ENCODE measurements at places on chromosomes 1 and 21.

DNA sequence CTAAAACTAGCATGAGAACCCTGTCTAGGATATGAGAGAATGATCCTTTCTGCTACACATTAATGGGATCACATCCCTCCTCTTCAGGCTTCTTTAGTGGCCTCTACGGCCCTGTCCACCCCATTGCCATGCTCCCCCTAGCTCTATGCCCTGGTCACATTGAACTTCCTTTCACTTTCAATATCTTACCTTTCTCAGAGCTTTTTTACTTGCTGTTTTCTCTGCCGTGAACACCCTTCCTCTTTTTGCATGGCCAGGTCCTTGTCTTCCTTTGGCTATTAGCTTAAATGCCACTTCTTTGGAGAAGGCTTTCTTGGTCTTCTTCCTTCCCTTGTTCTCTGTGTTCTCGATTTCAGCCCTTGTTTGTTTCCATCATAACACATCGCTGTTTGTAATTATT is 97.4 kb downstream of the GIPC2 start:
- DNase-seq = no peak

- no peak for DNase-seq
These were observed 54.3 kb upstream of the DIPK1A start for GRCh38 chr1:93015590-93015989.

DNA sequence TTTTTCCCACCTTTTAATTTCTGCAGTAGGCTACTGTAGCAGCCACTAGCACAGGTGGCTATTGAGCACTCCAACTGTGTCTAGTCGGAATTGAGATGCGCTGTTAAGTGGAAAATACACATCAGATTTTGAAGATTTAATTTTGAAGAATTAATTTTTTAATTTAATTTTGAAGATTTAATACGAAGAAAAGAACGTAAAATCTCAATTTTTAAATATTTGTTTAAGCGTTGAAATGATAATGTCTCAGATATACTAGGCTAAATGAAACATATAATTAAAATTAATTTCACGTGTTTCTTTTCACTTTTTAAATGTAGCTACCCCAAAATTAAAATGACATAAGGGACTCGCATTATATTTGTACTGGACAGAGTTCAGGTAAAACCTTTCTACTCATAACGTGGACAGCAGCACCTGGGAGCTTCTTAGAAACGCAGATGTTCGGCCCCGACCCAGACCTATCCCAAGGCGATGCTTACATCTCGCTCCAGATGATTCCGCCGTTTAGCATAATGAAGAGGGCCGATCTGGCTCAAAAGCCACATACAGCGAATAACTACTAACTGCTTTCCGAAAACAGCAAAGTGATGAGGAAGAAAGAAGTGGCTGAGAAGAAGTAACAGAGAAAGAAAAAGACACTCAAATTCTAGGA is 717 bp downstream of the CRYZL1 start:
- DNase-seq = no peak

DNA sequence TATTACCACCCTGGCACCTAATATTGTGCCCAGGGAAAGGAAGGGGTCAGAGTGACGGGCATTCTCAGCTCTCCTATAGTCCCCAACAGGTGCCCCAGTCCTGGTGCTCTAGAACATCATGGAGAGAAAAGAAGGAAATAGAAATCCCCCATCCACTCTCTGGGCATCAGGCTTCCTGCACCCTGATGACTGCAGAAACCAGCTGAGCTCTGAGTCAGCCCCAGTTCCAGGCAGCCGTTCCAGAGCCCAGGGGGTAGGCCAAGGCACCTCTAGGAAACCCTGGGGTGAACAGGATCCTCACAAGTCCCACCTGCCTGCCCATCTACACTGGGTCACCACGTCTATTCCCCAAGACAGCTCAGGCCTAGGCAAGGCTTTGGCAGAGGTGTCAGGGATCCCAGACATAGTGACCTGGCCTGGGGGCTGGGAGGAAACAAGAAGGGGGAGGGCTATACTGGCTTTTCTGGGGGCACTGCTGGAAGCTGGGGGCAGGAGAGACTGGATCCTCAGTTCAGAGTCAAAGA is 709 bp downstream of the NECTIN4 start:
- DNase-seq = no peak

GRCh38 chr21:35111321-35111930 is 62.3 kb upstream of the RUNX1 start:
- no peak for DNase-seq

- no peak for DNase-seq
These were observed 66.7 kb downstream of the SLC45A1 start for GRCh38 chr1:8384577-8384976.

DNA sequence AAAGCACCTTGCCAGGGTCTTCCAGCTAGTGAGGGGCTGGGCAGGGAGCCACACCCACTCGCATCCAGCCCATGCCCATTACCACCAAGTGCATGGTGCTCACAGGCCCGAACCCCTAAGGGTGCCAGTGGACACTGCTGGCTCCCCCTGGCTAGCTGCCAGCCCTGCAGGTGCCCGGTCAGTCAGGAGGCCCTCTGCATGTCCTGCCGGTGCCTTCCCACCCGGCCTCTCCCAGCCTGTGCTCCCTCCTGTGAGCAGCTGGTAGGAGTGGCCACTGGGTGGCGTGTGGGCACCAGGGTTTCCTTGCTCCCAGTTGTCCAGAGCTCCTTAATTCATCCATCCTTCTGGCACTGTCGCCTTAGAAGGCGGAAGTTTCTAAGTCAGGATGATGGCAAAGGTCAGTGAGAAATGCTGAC is 33.4 kb downstream of the QSOX1 start:
- DNase-seq = peak; percentile 15

- DNase-seq = no peak
These were observed 375.9 kb downstream of the DSCAM start for GRCh38 chr21:40471103-40471502.

DNA sequence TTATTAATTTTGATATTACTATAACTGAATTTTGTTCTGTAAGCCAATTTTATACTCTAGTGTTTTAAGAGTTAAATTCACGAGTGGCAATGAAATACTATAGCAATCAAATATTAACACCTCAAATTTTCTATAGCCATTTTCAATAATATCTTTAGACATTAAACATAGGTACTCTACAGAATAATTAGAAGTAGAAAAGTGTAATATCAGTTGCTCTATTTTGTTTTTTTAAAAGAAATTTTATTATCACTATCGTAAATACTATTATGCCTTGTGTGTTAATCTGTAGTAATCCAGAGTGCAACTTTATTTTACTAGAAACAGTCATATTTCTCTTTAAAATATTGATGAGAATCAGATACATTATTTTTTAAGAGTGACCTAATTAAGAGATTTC is 691.2 kb downstream of the USP25 start:
- DNase-seq = no peak

- no peak for DNase-seq
These were observed 24.3 kb upstream of the MTF1 start for GRCh38 chr1:37883671-37884070.

GRCh38 chr1:41417746-41418145 is 56.5 kb downstream of the FOXO6 start:
- no peak for DNase-seq

DNA sequence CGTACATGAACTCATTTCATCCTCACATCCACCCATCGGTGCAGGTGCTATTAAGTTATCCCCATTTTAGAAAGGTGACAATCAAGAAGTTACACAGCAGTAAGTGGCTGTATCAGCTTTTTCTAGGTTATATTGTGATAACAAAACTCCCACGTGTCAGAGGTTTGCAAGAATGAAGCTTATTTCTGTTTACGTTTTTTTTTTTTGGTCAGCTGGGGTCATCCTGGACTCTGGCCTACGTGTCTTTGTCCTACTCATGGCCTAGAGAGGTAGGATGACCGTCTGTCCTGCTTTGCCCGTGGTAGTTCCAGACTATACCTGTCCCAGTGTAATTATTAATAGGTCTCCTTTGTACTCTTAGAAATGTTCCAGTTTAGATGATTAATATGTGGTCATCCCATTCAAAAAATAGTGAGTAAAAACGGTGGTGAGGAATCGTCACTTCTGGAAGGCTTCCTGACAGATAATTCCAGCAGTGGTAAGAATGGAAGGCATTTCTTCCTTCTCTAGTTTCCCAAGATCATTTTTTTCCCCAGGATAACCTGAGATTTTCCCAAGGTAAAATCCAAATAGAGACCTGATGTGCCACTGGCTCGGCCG is 64.2 kb upstream of the KIF26B start:
- no peak for DNase-seq

DNA sequence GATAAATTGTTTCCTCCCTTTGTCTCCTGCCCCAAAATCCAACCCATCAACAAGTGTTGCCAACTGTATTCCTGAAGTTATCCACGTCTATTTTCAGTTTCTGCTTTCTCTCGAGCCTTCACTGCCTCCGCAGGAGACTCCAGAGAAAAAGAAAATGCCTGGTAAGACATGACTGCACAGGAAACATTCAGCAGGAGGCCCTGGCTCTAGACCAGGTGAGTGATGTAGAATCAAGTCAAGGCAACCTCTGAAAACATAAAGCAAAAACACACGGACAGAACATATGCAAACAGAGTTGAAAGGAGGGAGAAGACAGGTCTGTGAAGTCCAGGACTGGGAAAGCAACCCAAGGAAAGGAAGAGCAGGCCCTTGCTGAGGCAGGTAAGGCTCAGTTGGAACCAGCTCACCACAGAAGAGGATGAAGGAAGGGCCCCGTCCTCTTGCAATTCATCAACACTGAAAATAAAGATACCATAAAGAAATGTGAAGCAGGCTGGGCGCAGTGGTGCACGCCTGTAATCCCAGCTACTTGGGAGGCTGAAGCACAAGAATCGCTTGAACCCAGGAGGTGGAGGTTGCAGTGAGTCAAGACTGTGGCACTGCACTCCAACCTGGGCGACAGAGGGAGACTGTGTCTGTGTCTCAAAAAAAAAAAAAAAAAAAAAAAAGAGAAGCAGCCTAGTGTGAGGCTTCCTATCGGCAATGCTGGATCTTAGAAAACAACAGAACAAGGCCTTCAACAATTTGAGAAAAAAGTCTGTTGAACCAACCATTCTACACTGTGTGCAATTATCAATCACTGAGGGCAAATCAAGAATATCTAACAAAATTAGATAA is 8.8 kb downstream of the NOL9 start:
- no peak for DNase-seq

DNA sequence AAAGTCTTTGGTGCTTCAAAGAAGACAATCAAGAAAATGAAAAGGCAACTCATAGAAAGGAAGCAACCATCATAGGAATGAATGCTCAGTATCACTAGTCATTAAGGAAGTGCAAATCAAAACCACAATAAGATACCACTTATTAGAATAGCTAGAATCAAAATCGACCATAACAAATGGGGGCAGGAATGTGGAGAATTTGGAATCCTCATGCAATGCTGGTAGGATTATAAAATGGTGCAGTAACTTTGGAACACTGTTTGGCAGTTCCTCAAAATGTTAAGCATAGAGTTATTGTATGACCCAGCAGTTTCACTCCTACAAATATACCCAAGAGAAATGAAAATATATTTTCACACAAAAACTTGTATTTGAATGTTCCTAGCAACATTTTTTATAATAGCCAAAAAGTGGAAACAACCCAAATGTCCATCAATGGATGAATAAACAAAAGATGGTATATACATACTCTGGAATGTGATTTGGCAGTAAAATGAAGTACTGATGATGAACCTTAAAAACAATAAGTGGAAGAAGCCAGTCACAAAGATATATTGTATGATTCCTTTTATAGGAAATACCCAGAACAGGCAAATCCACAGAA is 105.6 kb downstream of the MIS18A start:
- DNase-seq = no peak

DNA sequence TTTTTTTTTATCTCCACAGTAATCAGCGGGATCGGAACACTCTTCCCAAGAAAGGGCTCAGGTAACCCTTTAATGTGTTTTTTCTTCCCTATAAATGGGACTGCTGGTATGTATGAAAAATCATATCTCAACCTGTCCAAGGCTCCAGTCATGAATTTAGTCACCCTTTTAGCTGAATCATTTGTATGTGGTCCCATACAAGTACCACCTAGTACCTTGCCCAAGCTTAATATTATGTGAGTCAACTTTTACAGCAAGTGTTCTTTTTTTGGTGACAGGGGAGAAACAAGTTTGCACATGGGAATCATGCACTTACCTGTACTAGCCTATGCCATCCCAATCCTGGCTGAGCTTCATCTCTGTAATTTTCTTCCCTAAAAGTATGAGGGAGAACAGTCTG is 43.7 kb upstream of the IPO9 start:
- DNase-seq = no peak

- no peak for DNase-seq
These were observed 18.5 kb upstream of the SEMA4A start for GRCh38 chr1:156134716-156135435.

- no peak for DNase-seq
These were observed 54.5 kb upstream of the TIAM1 start for GRCh38 chr21:31398574-31398973.

DNA sequence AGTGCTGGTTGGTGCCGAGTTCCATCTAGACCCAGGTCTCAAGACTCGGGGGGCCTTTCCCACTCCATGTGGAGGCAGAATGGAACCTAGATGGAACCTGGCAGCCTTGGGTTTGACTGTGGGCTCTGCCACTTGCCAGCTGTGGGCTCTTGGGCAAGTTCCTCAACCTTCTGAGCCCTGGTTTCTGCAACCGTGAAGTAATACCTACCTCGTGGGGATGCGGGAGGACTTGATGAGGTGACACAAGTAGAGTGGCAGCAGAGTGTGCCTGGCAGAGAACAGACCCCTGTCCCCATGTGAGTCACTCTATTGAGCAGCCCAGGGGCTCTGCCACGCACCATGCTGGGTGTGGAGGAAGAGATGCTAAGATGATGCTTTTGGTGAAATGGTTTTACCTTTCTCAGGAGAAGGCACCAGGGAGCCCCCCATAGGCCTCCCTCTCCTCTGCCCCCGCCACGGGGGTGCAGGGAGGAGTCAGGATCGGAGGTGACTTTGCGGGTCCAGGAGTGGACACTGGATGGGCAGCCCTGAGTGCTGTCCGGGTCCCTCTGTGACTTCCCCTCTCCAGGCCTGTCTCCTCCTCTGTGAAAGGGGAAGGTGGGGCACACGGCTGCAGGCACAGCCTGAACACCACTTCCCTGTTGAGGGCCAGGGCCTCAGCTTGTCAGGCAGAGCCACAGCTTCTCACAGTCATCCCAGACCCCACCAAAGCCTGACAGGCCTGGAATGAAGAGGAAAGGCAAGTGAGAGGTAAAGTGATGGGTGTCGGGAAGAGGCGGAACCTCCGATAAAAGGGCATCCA is 36.7 kb upstream of the EDN2 start:
- no peak for DNase-seq

DNA sequence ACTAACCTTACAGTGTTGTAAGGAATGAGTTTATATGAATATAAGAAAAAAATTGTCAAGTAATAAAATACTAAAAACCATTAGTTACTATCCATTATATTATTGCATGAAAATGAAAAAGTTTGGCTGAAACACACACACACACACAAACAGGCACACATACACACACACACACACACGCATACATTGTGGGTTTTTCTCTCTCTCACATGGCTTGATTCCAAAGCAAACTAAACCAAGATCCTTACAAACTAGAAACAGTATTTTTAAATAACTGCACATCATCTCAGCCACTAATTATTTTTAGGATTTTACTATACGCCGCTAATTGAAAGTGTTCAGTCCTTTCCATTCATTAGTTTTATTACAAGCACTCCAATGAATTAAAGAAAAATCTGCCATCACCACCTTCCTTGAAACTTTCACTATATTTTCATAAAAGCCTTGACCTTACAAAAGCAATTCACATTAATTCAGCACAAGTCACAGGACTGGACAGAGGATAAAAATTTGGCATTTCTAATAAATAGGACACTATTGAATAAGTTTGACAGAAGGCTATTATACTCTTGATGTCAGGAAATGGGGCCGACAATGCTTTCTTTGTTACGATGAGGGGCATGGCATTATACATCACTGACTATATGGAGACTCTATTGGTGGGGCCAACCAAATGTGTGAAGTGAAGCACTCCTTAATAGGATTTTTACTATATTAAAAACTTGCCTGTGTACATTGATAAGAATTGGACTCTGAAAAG is 187.0 kb upstream of the ESRRG start:
- no peak for DNase-seq
